ENCODE measurements at places on chromosomes 3 and 15.

DNA sequence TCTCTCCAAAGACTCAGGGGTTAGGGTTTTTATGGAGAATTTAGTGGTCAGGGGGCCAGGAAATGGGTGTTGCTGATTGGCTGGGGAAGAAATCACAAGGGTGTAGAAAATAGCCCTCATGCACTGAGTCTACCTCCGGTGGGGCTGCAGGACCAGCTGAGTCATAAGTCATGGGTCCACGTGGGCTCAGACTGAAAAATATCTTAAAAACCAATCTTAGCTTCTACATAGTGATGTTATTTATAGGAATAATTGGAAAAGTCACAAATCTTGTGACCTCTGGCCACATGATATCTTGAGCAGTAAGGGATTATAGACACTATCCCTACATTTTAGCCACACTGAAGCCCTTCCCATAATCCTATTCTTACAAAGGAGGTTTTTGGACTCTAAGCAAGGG lies 224.0 kb downstream of the DPH6 start:
- no peak for DNase-seq

GRCh38 chr3:124887177-124887931 lies at the start of gene ITGB5:
Gene ITGB5 (minus strand): TSS chr3:124887365. CDS start chr3:124887000, 365 bp downstream.
- DNase-seq: peak; percentile 78

DNA sequence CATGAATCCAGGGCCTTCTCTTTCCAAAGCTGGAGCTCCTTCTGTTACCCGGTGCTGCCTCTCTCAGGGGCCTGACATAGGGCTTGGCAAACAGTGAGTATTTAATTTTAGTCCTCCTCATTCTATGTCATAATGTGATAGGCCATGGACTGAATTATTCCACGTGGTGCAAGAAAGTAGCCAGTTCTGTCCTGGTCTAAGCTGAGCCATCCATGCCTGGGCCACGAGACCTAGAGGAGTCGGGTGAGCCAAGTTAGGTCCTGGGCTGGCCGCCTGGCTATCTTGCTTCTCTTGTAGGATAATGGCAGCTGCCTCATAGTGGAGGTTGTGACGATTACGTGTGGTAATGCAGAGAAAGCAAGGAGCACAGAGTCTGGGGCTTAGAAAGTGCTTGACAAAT lies 170.6 kb downstream of the FAM43A start:
- no peak for DNase-seq

- DNase-seq: no peak
Measured at GRCh38 chr3:175668300-175668699, 809.2 kb downstream of the NAALADL2 start.

GRCh38 chr3:100621251-100621650 lies 11.8 kb downstream of the ADGRG7 start:
- no peak for DNase-seq

DNA sequence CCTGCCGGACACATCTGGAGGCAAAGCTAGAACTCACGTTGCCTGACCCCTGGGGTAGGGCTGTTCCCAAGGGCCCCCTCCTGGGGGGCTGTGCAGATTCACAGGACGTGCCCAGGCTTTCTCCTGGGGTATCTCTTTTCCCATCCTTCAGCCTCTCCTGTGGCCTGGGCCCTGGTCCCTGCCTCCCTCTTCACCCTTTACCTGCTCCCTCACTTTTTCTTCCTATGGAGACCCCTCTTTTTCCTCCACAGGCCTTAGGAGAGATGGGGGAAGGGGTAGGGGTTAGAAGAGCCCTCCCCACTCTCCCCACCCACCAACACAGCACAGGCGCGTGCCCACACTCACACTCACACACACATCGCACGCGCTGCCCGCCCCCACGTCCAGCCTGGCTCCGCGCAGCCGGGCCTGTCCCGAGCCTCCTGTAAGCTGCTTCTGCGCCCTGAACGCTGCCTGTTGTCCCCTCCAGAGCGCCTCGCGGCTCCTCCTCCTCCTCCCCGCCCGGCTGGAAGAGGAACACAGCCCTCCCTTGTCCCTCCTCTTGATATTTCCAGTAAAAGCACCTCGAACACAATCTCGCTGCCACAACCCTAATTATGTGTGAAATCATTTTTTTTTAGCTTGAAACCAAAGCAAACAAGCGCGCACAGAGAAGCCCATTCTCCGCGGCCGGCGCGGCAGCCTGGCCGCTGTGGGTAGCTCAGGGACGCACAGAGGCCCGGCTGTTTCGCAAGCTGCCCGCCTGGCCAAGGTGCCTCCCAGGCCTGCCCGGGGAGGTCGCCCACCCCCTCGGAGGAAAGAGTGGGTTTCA lies 33.9 kb upstream of the ACAN start:
- DNase-seq: peak; percentile 31

- DNase-seq: no peak
Measured at GRCh38 chr3:43073116-43073835, 32.6 kb downstream of the POMGNT2 start.

DNA sequence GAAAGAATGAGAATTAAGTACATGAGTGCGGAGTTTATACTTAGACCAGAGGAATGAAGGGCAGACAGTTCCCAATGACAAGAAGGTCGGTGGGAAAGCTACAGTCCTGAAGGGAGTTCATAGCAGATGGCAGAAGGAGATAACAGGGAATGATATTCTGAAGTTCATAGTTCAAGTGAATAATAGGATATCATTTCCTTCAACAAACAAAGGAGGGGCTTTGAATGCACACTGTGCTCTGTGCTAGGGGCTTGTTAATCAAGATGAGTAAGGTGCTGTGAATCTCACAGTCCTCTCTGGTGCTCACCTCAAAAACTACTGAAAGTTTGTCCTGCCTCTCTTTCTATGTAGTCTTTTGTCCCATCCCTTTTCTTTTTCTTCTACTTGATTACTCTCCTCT lies 41.9 kb downstream of the SIDT1 start:
- no peak for DNase-seq

DNA sequence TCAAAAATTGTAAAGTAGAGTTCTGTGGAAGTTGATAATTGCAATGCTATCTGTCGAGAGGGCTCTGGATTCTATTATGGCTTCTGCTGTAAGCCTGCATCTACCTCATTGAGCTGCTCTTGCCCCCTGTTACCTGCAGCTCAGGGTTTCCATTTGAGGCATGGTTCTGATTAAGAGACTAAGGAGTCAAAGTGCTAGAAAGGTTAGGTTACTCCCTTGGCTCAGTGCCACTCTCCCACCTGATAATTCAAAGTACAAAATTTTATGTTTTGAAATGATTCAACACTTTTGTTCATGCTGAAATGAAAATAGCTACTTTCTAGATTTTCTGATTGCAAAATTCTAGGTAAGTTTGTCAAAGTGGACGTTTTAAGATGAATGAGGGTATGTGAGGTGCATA lies 220.5 kb upstream of the SATB1 start:
- DNase-seq: no peak

DNA sequence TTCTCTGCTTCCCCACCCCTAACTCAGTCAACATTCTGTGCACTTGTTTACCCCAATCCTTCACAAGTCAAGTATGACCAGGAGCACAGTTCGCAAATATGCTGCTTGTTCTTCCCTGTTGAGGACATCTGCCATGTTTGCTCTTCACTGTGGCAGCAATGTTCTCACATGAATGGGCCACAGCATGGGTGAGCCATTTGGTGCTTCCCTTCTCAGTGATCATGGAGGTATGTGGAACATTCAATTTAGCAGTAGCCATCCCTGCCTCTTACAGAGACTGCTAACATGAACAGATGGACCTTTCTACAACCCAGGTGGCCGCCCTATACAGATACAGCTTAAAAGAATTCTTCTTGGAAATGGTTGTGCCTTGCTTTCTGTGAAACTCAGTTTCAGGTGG lies 660.1 kb upstream of the SGO1 start:
- DNase-seq: no peak

- peak; percentile 33 for DNase-seq
Measured at GRCh38 chr3:188439080-188439479, 285.1 kb downstream of the LPP start.

GRCh38 chr3:114660124-114660523 lies 366.3 kb downstream of the TIGIT start:
- peak; percentile 64 for DNase-seq
